ENCODE measurements at places on chromosomes 16 and 17.

DNA sequence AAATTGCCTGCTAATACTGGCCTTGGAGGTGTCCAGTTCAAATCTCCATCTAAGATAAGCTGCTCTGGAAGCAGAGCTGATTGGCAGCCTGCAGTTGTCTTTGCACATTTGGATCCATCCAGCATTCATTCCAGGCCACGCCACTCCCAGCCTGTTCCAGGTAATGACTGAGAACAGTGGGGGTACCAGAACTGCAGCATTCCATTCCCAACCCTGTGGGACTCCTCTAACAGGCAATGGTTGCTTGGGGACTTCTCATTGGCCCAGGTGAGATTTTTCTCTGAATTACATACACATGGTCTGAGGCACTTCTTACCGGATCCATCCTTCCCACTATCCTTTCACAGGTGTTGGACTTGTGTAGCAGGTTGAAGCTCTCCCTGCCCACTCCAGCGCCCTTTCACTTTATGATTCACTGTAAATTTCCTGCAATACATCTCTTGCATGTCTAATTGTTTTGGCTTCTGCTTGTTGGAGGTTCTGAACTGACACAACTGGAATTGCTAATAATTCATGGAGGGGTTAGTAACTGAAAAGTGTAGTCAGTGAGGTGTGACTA is 206.1 kb upstream of the ZFHX3 start:
- DNase-seq, result no peak

GRCh38 chr17:16953347-16953746 is 18.6 kb downstream of the TNFRSF13B start:
- no peak for DNase-seq

- DNase-seq, result no peak
Observed at GRCh38 chr16:67822511-67822910, 15.8 kb downstream of the TSNAXIP1 start.

GRCh38 chr17:42518046-42518754 is 17.8 kb upstream of the NAGLU start:
- DNase-seq, result peak; percentile 89

GRCh38 chr17:74840989-74841666 is 18.6 kb downstream of the GRIN2C start:
- DNase-seq, result peak; percentile 27

DNA sequence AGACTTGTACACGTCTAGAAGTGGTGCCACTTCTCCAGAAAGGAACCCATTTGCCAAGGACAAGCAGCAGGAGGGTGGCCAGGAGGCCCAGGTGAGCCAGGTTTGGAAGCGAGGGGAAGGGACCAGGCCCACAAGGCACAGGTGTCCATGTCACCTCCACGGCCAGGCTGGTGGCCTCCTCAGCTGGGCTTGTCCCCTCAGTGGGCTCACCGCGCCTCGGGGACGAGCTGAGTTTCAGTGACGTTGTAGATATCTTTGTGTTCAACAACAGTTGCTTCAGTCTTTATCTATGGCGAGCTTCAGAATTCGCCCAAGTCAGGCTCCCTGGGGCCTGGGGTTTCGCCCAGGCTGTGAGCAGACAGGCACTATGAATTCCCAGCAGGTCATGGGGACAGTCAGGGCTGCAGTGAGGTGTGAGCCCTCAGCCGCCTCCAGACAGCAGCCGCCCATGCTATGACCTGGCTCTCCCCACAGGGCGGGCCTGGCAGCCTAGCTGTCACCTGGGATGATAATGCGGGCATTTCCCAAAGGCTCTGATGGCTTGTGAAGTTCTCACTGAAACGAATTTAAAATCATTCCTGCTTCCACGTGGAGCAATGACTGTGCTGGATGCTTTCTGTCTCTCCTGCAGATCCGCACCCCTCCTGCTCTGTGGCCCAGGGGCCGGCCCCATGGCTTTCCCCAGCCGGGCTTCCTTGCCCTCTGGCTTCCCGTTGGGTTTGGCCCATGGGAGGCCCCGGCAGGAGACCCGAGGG is 89.5 kb downstream of the MRC2 start:
- DNase-seq, result no peak

GRCh38 chr17:36705874-36706731 is 104.7 kb downstream of the MRM1 start:
- DNase-seq, result peak; percentile 71

- DNase-seq, result no peak
Observed at GRCh38 chr17:652314-652713, 62.3 kb downstream of the VPS53 start.

DNA sequence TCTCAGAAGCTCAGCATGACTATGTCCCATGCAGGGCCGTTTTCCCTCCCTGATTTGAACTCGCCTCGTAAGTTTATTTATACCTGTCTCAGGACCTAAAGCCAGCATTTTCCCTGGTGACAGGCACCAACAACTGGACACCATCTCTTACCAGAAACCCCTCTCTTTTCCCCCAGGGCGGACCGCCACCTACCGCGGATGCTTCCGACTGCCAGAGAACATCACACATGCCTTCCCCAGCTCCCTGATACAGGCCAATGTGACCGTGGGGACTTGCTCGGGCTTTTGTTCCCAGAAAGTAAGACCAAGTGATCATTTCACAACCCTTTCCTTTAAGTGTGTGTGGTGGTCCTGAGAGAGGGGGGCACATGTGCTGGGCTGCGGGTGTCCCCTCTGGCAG is 24.7 kb downstream of the WSCD1 start:
- no peak for DNase-seq

DNA sequence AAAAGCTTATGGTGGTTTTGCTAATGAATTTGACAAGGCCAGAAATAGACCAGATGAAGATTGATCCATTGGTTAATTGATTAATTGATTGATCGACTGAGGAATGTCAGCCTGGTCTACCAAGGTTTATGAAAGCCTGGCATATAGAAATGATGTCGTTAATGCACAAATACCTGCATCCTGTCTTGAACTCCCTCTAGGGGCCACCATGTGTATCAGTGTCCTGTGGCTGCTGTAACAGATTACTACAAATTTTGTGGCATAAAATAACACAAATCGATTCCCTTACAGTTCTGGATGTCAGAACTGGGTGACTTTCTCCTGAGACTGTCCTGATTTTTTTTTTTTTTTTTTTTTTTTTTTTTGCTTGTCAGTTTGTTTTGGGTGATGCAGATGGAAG is 553.2 kb downstream of the MAF start:
- DNase-seq, result no peak

DNA sequence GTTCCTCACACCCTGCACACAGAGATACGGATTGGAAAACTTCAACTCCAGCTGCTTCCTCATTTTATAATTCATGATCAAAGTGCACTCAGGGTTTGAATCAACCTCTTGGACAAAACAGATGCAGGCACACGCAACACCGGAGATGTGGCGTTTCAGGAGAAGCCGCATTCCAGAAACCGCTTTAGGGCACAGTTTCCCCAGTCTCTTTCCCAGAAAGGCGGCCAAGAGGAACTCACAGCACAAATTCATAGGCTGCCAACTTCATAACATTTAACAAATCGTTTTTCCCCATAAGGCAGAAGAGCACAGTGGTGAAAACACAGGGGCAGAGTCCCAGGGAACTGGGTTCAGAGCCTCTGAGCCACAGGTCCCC is 8.4 kb downstream of the MTHFSD start:
- DNase-seq, result no peak

DNA sequence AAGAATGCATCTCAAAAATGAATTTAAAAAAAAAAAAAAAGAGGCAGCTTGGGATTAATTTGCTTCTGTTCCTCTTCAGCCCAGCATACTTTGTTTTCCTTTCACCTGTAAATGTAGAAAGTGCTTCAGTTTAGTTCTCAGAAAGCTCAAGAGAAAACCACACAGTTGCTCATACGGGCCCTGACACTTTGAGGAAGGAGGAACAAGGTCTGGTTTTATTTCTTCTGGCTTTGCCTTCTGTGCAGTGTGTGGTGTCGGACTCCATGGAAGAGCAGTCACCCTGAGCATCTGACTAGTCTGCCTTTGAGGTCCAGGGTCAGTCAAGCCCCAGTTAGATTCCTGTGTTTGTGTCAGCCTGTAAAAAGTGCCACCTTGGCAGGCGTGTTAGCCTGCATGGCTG is 27.6 kb downstream of the NMT1 start:
- no peak for DNase-seq

GRCh38 chr17:62966426-62967204 is 580 bp downstream of the TANC2 start:
- peak; percentile 40 for DNase-seq

DNA sequence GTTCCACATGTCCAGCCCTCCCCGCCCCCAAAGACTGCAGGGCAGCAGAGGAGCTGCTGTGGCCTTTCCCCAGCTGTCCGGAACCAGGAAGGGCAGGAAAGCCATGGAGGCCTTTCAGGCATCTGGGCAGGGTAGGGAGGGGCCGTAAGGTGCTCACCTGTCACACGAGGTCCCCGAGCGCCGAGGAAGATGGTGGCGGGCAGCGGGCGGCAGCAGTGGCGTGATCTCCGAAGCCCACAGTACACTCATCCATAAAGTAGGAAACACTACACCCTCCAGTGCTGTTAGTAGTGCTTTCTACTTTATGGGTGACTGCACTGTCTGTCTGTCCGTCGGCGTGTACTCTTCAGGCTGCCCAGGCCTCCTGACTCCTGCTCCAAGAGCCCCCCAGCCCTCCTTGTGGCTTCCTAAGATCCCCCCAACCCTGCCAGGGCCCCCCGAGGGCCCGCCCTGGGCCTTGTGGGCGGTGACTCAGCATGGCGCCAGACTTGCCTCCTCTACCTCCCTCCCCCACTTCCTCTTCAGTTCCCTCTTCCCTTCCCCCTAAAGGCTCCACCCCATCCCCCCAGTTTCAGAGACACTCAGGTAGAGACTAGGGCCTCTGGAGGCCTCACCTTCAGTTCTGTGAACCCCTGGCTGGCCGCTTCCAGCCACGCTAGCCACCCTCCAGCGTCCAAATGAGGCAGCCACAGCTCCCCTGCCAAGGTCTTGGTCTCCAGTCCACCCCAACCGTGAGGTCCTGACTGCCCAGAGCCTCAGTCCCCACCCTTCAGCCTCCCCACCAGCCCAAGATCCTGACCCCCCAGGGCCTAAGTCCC is 2.6 kb upstream of the TSPOAP1 start:
- DNase-seq, result peak; percentile 91

DNA sequence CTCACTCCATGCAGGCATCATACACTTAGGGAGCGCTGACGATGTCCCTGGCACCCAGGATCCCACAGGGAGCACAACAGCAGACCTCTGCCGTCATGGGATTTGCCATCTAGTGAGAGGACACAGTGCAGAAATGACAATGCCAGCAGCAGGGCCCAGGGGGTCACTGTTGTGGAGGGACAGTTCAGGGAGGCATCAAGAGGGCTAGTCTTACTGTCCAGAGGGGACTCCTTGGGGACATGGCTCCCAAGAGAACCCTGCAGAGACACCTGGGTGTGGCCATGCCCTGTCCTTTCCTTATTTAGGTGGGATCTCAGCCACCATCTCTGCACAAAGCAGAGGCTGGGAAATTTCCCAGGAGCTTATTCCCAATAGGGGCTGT is 73.7 kb downstream of the CRISPLD2 start:
- DNase-seq, result no peak

DNA sequence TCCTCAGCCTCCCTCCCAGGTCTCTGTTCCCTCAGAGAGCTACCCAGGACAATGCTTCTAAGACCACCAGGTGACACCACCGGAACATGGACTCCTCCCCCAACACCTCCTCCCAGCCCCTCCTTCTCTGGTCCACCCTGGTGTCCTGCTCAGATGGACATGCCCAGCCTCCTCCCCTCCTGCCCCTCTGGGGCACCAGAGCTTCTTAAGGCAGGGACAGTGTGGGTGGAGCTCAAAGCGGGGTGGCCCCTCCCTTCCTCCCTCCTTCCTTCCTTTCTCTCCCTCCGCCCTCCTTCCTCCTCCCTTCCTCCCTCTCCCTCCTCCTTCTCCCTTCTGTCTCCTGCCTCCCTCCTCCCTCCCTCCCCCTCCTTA is 22.7 kb downstream of the TRPV3 start:
- DNase-seq, result peak; percentile 59

DNA sequence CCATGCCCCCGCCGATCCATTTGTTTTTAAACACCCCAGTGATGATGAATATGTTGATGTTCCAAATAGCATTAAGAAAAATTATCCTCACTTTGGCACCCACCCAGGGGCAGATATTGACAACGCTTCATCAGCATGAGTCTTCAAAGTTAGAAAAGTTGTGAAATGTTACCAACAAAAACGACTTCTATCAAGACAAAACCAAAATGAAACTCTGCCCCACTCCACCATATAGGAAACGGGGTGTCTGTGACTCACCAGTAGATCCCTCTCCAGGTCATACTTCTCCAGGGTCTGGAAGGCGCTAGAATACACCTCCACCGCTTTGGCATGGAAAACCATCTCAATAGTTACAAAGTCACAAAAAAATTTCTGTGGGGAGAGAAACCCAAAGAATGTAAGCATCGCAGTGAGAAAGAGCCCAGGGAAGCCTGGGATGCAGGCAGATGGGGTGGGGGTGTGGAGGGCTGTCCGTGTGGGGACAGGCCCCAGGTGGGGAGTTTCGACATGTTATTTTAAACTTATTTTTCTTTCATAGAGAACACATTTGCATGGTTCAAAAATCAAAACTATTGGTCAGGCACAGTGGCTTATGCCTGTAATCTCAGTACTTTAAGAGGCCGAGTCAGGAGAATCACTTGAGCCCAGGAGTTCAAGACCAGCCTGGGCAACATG is 10.2 kb downstream of the CIBAR2 start:
- DNase-seq, result no peak

DNA sequence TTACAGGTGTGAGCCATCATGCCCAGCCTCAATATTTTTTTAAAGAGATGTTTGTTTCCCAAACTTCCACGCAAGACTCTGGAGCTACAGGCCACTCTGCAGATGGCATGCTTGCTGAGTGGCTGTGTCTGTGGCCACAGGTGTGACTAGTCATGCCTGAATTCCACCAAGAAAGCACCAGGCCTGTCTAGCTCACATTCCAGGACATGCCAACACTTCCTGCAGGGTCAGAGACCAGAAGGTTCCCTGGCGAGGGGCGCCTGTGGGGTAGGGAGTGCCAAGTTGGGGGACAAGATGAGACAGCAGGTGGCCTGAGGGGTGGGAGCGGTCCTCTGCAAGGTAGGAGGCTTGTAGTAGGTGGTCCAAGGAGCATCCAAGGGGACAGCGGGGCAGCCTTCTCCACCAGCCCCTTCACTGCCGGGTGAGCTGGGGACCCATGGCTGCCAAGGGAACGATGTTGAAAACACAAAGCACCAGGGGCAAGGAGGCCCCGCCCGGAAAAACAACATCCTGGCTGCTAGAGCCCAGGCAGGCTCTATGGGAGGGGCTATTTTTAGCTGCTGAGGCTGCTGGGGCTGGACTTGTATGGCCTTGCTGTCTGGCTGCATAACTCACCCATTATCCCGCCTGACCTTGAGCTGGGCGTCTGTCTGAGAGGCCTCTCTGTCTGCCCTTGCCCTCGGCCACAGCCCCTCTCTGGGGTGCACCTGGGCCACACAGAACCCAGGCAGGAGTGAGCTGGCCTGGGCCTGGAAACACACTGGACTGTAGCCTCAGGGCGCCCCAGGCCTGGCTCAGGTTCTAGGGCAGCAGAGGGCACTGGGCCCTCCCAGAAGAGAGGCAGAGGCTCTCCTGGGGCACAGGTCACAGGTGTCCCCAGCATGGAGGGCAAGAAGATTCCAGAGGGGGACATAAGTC is 5.7 kb downstream of the TRIM47 start:
- peak; percentile 33 for DNase-seq

- DNase-seq, result no peak
Observed at GRCh38 chr17:4858068-4858881, 25.1 kb downstream of the MINK1 start.
